ENCODE measurements at places on chromosomes 5 and 9. TPM values are rescaled to one million over a fixed set of nuclear protein-coding genes. Genes with fewer than 3 reads are reported as not detected.

NKD2 gene
- 2.0 TPM for total RNA-seq

DNA sequence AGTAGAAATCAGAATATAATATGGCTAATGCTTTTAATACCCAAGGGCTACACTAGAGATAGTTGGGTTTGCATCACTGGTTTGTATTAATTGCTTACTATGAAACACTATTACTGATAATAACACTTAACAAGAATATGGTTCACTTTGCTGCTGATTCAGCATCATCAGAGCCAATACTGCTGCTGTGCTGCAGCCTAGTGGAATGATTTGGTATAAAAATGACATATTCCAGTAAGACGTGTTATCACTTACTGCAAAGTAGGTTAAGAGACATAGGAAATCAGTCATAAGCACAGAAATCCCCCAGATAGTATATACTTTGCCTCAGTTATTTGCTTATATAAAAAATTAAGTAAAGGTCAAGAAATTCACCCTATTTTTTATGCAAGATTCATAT is 2.8 kb downstream of the CDH10 start:
- DNase-seq = no peak

DNA sequence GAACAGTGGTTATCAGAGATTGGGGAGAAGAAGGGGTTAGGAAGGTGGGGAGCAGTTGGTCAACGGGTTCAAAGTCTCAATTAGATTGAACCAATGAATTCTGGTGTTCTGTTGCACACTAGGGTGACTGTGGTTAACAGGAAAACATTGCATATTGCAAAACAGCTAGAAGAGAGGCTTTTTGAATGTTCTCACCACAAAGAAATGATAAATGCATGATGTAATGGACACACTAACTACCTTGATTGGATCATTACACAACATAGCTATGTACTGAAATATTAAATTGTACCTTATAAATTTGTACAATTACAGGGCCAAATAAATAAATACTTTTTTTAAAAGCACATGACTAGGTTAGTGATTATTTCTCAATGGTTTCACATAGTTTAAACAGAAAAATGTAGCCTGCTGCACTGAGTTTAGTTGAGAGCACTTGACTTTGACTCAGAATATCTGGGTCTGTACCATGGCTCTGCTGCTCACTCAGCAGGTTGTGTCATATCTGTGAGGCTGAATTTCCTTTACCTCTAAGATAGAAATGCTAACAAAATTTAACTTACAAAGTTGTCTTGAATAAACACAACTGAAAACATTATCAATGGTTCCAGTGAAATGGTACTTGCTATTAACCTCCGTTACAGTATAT is 30.4 kb downstream of the NUDT12 start:
- DNase-seq = no peak

UGT3A1 gene
- not detected for total RNA-seq

DMRT3 gene
- total RNA-seq = not detected

DNA sequence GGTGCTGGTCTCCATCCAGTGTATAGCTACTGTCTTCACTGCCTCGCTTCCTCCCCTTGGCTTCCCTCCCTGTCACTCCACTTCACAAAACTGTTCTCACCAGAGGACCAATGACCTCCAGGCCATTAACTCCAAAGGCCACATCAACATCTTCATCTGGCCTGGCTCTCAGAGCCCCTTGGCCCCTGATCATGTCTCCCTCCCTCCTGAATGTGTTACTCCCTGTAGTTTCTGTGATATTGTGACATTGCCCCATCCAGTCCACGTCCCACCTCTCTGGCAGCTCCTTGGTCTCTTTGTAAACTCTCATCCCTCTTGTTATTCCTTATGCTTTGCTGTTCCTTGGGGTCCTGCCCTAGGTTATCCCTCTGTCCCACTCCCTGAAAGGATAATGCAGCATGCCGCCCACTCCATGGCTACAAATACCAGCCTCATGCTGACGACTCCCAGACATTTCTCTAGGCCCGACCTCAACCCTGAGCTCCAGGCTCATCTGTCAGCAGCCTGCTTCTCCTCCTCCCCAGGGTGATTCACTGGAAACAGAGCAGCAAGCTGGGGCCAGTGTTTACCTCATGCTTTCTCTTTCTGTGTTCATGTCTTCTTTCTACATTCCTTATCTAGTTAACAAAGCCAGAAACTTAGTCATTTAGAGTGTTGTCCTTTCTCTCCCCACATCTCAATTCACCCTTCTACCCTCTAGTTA is 312.2 kb downstream of the SPOCK1 start:
- no peak for DNase-seq

DNA sequence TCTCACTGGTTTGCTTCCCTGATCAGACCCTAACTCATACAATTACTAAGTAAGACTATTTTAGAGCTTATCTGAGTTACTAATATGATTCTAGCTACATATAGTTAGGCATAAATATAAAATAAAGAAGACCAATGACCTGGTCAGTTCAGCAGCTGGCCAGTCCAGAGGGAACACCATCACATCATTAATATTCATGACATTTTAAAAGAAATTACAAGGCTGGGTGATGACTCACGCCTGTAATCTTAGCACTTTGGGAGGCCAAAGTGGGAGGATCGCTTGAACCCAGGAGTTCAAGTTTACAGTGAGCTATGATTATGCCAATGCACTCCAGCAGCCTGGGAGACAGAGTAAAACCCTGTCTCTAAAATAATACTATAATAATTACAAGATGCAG is 37.0 kb upstream of the CDC42SE2 start:
- no peak for DNase-seq

DNA sequence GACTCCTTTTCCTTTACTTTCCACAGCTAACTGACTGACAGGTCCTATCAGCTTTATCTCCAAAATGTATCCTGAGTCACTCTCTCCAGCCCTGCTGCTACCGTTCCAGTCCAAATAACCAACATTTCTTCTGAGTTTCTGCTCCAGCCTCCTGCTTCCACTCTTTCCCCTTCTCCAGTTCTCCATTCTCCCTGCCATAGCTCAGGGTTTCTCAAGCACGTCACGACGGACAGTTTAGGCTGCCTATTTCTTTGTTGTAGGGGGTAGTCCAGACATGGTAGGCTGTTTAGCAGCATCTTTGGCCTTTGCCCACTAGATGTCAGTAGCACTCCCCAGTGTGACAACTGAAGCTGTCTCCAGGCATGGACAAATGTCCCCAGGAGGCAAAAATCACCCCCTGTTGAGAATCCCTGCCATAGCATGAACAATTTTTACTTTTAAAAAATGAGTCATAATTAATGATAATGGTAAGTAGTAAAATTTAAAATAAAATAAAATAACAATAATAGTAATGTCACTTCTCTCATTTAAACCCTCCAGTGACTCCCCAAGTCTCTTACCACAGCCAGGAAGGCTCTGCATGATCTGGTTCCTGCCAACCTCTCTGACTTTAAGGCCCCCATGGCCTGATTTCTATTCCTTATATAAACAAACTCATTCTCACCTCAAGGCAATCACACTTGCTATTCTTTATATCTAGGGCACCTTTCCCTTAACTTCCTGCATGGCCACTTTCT is 105.4 kb upstream of the FER start:
- no peak for DNase-seq

All from vagina (tissue), 2 donors.